ENCODE measurements at places on chromosomes 4 and X.

DNA sequence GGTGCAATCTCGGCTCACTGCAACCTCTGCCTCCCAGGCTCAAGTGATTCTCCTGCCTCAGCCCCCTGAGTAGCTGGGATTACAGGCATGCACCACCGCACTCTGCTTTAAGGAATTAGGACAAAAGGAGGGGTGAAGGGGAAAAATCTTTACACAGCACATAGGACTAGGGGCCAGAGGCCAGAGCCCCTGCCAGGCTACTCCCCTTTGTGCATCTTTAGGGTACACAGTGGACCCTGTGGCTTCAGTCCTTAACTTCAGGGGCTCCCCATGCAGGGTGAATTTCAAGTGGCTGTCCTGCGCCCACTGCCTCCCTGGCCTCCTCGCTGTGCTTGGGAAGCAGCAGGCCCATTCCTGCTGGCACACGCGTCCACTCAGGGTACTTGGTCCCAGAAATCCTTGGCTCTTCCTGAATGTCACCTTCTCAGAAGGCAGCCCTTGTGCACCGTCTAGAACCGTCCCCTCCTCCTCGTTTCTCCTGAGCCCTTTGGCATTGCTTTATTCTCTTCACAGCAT, 138.9 kb upstream of the PSAPL1 start:
- DNase-seq: no peak

DNA sequence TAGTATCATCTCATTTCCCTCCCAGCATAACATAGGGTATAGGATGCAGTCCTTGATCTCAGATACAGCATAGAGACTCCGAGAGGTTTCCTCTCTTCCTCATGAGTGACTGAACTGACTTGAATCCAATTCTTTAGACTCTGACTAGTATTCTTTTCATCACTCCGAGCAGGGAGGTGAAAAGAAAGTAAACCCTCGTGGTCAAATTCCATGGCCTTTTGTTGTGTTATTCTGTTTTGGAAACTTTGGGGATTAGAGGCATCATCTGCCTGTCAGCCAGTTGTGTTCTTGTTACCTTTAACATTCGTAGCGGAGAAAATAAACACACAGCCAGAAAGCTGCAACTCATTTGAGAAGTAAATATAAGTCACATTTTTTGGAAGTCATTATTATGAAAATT, 206.6 kb downstream of the ARHGAP10 start:
- no peak for DNase-seq

DNA sequence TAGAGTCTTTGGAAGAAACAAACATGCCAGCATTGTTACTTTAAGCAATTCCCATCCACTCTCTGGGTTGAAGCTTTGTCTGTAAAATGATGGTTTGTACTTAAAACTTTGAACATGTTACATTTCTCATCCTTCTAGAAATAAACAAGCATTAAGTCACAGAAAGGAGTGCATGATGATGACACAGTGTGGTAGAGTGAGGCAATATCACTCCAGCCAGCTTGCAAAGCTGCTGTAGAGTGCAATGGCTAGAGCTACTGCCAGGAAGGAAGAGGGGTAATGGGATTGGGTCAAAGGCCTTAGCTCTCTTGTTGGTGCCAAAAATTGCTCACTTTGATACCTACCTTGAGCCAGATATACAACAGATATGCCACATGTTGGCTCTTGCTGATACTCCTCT, 12.3 kb upstream of the ENOX2 start:
- no peak for DNase-seq

DNA sequence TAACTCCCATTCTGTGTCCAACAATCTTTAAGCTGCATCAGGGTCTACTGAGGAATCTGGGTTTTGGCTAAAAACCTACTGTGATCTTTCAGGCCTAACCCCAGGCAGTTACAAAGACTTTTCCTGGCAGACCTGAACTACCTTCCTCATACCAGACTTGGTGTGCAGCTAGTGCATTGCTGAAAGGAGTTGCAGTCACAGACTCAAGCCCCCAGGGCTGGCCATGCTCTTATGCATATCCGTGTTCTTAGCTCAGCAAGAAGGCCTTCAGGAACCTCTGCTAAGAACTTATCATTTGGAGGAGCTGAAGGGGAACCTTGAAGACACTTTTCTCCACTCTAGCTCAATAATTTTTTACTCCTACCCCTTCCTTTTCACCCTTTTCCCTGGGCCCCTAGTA, 147.5 kb downstream of the INPP4B start:
- DNase-seq: no peak

- no peak for DNase-seq
Measured at GRCh38 chr4:151143162-151143561, 43.7 kb downstream of the RPS3A start.

GRCh38 chr4:138406876-138407275, 164.7 kb upstream of the SLC7A11 start:
- DNase-seq: no peak

DNA sequence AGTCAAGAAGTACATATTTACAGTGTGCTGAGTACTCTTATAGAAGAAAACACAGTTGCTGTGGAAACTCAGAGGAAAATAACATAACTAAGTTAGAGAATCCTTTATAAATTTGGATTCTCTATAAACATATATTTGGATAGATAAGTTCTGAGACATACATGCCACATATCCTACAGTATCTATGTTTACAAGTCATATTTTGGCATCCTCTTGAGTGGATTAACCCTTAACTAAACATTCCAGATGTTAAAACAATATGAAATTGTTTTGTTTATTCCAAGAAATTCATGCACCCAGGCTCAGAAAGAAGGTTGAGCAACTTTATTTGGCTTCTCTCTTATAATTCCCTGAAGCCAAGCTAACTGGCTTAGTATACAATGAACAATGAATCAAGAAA, 267.2 kb downstream of the TEX13A start:
- DNase-seq: no peak

Data from NAMALWA (cell line).